ENCODE measurements at places on chromosomes 2 and 18.

GRCh38 chr2:130381619-130382018, 25.8 kb downstream of the PTPN18 start:
- no peak for DNase-seq

- DNase-seq, result no peak
Observed at GRCh38 chr2:171889808-171890207, 4.2 kb downstream of the SLC25A12 start.

GRCh38 chr2:140717481-140717880, 1413.3 kb downstream of the LRP1B start:
- DNase-seq, result no peak

- no peak for DNase-seq
Observed at GRCh38 chr2:184927040-184927439, 328.7 kb downstream of the ZNF804A start.

GRCh38 chr2:144146076-144146475, 373.8 kb downstream of the ZEB2 start:
- no peak for DNase-seq

GRCh38 chr2:99469394-99469793, 20.4 kb downstream of the REV1 start:
- DNase-seq, result no peak

Measured in T-helper 9 cell (primary cell).